Inflammatory macrophage treated with lipopolysaccharide for 1 hour (primary cell): ENCODE measurements at places on chromosomes 1 and 21.

GRCh38 chr1:7278827-7279765 lies 492.0 kb upstream of the VAMP3 start:
- DNase-seq, result no peak

DNA sequence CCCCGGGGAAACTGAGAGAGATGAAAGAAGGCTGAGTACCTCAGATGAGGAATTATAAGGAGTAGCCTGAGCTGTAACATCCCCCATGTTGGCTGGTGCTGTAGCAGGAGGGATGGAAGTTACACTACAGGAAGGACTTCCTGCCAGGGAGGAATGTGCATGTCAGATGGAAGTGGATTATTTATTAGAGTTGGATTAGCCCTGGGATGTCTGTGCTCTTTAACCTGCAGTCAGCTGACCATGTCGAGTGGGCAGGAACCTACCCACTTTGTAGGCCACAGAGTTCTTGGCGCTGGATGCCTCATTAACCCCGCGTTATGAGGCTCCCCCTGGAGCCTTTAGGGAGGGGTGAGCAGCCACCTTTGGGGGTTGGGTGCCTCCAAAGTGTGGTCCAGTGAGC lies 757 bp upstream of the SEMA4A start:
- no peak for DNase-seq

DNA sequence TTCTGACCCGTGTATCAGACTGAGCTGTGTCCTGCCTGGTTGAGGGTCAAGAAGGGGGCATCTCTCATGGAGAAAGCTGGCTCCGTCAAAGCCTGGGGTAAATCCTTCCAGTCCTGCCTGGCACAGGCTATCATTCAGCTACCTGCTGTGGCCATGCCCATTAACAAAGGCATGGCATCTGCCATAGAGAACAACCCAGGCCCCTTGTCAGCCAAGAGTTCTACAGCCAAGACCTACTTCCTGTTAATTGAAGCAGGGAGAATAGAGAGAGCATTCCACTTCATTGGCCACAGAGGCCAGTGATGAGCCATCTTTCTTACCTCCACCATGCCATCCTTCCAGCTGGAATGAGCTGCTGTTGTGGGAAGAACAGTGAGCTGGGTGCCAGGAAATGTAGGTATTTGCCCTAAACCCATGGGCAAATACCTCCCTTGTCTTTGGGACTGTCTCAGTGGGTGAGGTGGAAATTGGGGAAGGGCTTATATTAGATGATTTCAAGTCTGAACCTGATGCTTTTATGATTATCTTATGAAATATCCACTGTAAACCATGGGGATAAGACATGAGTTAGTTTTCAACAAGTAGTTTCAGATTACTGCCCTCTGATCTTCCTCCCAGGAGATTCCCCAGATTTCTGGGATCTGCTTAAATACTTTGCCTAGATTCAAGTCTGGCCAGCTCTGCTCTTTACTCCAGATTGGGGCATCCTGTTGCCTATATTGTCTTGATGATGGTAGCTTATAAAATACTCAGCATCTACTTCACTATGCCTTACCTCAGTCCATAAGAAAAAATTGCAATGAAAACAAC lies 11.2 kb upstream of the KCNQ4 start:
- DNase-seq, result no peak

GRCh38 chr1:39671793-39672550 lies at the start of gene NT5C1A:
TSS of gene NT5C1A (minus strand) at chr1:39672107. CDS start at chr1:39672038, 69 bp downstream.
- no peak for DNase-seq

DNA sequence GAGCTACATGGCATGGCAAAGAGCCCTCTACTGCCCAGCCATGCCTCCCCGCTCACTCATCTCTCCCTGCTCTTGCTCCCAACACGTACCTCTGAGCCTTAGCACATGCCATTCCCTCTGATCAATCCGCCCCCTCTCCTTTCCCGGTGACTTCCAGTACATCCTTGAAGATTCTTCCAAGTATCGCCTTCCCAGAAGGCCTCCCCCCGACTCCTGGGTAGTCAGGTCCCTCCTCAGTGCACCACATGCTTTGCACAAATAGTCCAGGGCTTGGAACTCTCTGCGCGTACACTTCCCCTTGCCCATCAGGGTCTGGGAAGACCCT lies 77.0 kb upstream of the IFFO2 start:
- no peak for DNase-seq

DNA sequence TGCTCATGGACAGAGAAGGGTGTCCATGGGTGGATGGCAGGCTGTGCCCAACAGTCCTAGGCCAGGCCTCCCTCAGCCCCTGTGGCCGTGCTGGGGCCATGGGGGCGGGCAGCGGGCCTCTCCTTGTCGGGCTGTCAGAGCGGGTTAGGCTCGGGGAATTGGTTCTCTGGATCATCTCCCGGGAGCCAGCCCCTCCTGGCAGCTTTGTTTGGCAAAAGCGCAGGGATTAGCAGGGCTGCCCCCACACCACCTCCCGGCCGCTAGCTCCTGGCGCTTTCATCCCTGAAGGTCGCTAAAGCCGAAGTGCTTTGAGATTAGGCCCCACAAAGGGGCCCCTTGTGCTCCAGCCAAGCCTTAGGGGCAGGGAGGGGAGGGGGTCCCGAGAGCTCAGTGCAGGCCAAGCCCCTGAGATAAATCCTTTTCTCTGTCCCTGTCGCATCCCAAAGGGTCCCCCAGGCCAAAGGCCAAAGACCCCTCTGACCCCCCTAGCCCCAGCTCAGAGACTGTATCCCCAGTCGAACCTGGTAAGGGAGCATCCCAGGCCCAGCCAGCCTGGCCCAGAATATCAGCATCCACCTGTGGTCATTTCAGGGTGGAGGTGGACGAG lies 9.8 kb upstream of the DMBX1 start:
- no peak for DNase-seq

- no peak for DNase-seq
These were observed 30.6 kb downstream of the ATP1A1 start for GRCh38 chr1:116403496-116404136.

GRCh38 chr21:43899307-43900077 lies 34.5 kb downstream of the AGPAT3 start:
- no peak for DNase-seq

- peak; percentile 53 for DNase-seq
These were observed 16.9 kb downstream of the NPHP4 start for GRCh38 chr1:5975133-5975880.

DNA sequence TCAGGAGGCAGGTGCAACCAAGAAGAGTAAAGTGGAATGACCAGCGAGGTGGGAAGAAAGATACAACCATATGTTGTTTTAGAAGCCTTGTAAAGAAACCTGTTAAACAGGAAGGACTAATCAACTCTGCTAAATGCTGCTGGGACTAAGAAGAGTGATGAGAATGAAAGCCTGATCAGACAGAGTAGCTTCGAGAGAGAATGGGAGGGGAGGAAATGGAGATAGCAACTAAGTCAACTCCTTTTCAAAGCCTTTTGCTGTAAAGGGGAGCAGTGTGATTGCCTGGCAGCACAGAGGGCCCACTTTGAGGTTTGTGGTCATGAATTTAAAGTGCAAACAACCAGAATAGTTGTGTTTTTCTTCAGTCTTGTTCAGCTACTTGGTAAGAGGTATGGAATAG lies 31.4 kb downstream of the SLC30A7 start:
- DNase-seq, result no peak

DNA sequence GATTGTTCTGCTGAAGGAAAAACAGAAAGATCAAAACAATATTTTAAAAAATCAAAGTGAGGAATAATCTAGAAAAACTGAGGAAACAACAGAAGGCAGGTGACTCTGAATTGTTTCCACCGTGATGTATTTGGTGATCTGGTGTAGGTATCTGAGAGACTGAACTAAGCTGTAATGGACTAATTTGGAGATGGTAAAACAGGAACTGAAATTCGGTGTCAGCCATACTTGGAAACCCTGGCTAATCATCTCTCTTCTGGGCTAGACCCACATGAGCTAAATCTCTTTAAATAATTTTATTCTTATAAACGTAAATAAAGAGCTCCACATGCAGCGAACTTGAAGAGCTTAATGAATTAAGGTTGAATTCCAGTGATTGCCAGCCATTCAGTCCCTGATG lies 1226.1 kb downstream of the NCAM2 start:
- DNase-seq, result no peak

- DNase-seq, result no peak
These were observed 18.4 kb downstream of the FMN2 start for GRCh38 chr1:240109920-240110636.

DNA sequence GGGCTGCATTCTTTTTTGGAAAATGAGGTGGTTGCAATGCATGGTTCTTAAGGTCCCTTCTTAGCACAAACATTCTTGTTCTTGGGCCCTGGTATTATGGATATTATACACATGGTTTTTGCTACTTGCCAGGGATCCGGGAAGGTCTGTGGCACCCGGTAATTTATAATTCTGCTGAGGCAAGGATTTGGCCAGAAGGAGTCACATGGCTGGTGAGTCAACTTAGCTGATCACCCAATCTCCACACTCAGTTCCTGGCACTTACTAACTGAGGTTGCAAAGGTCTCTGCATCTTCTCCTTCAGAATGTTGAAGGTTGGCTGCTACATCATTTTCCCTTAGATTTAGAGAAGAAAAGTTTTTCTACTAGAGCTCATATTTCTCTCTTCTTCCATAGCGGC lies 112.5 kb downstream of the ROR1 start:
- DNase-seq, result no peak

- DNase-seq, result no peak
These were observed 73.1 kb downstream of the KIF1B start for GRCh38 chr1:10283318-10283984.

- DNase-seq, result no peak
These were observed 2.1 kb downstream of the KCNN3 start for GRCh38 chr1:154867841-154868605.

- no peak for DNase-seq
These were observed 21.3 kb upstream of the LRRC8D start for GRCh38 chr1:89799495-89799894.

DNA sequence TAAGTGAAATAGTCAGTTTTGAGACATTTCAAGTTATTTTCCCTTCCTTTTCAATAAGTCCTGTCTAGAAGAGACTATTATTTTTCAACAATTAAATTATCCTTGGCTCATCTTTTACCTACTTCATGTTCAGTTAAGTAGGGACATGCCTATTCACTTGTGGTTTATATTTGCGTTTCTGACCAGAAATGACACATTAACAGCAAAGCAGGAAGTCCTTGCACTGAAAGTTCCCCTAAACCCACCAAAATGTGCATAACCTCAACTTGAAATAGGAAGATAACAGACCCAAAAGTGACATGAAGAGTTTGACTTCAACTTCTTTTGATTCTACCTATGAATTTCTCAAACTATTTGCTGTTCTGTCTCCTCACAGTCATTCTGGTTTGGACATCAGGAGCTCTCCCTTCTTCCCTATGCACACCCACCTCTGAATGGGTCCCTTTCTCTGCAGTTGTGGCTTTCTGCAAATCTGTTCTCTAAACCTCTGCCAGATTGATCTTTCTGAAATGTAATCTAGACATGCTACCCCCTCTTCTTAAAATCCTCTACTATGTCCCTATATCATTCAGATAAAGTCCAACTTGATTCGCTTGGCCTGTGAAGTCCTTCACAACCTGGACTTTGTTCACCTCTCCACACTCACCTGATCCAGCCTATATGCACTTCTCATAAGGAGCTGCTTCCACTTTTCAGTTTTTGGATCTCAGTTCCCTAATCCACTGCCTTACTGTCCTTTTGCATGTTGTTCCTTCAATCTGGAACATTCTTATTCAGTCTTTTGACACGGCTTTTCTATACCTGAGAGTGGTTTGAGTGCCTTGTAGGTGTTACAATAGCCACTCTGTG lies 661.5 kb upstream of the ADGRL4 start:
- no peak for DNase-seq

DNA sequence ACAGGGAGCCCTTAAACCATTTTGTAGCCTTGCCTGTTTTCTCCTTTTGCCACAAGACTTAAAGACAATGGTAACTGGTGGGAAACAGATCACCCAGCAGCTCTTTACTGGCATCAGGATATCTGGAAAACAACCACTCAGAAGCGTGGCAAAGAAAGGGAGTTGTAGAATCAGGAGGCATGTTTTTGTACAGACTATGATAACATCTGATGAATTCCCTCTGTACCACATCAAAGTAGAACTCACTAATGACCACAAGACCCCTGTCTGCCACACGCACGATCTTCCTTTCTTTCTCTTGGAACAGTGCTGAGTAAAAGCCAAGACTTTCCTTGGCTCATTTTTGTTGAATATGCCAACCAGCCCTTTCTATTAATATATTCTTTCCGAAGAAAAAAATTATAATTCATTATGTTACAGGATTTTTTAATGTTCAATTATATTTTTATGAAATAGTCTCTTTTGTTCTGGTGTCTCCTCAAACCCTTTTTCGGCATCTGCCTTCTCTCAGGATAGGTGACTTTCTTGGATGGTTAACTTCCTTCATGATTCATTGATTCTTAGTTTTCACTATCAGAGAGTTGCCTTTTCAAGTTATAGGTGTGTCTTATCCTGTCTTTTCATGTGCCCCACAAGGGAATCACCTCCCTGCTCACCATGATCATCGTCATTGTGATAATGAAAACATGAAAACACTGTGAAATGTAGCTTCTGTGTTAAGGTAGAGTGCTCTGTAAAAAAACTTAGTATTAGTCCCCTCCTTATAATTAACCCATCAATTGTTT lies 7.9 kb upstream of the PHGDH start:
- no peak for DNase-seq

- DNase-seq, result peak; percentile 82
These were observed 18.5 kb downstream of the TP53BP2 start for GRCh38 chr1:223827193-223827663.

DNA sequence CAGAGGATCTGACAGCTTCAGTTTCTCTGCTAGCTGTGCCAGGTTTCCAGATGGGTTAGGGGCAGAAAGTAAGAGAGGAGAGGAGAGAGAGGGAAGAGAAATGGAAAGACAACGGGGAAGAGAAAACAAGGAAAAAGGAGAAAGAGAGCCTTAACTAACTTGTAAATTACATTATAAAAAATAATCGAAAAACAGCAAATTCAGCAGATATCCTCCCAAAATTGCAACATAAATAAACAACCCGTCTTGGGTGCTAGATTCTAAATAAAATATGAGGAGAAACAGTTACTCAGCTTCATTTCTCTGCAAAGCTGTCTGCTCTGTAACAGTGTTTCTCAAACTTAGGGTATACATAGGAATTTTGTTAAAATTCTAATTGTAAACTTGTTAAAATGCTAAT lies 29.2 kb downstream of the SEC16B start:
- no peak for DNase-seq

DNA sequence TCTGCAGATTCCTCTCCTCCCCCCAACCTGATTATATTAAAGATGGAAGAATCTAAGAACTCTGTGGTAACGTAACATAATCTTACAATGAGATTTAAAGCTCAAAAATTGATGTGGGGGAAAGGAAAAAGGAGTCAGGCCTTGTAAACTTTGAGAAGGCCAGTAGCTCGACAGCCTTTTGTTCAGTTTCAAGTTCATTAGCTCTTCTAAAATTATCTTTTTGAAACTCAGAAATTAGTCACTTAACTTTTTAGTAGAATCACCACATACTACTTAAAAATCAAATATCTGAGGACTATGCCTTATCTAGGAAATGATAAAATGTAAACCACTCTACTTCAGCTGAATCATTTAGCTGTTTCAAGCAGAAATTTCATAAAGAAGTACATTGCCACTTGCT lies 996.2 kb downstream of the AMY1C start:
- no peak for DNase-seq

- peak; percentile 90 for DNase-seq
These were observed 53.6 kb upstream of the MUTYH start for GRCh38 chr1:45393718-45394302.

- DNase-seq, result no peak
These were observed 15.6 kb upstream of the PIGM start for GRCh38 chr1:160047111-160047991.
